NCI-H460 (cell line): ENCODE measurements at places on chromosomes 2 and 18.

GRCh38 chr2:101058386-101058785 lies 56.3 kb downstream of the RPL31 start:
- no peak for DNase-seq

DNA sequence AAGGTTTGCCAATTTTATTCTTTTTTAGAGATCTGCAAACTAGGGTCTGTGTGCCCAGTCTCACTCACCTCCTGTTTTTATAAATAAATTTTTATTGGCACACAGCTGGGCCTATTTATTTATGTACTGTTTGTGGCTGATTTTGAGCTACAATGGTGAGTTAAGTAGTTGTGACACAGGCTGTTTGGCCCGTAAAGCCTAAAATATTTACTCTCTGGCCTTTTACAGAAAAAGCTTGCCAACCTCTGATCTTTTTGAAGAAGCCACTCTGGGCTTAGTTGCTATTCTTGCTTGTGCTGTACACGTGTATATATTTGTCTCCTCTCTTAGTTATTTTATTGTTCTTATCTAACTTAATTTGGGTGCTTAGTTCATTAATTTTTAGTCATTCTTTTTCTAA lies 14.5 kb downstream of the NAB1 start:
- DNase-seq: no peak

DNA sequence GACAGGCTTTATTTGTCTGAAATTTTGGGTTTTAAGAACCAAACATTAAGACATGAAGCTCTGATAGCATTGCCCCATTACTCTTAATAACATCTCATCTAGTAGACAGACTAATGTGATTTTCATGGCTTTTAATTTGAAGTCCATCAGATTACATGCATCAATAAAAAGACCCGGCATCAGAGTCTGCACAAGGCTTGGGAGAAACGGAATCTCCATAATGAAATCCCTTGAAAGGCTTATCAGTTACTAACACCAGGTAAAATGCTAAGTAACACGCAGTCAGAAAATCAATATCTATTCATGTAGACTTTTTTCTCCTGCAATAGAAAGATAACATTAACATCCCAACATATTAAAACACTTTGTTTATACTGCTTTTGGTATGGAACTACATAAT lies 1485.2 kb upstream of the DDX18 start:
- no peak for DNase-seq

DNA sequence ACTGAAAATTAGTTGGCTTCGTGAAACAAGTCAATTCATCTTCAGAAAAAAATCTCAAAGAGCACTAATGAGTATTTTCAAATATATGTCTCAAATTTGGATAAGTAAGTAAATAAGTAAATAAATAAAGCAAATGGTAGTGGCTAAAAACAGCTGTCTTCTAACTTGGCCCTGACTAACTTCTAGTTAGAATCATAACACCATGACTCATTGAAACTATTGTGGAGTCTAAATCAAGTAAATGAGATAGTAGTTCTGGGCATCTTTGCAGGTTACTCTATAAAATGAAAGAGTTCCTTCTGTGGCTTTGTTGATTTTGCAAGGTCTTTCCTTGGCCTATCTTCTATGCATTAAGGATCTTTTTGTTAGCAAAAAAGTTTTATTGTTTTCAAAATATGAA lies 110.7 kb downstream of the SLC8A1 start:
- DNase-seq: no peak

- no peak for DNase-seq
These were observed at the start of gene TWIST2 for GRCh38 chr2:238847841-238848690. TSS of gene TWIST2 (plus strand) at chr2:238848085. CDS start at chr2:238848216, 131 bp downstream.

- DNase-seq: no peak
These were observed 39.5 kb downstream of the BABAM2 start for GRCh38 chr2:27929916-27930486.
